ENCODE measurements at places on chromosomes 3 and 15. TPM values are rescaled to one million over a fixed set of nuclear protein-coding genes. Genes with fewer than 3 reads are reported as not detected.

Gene HIGD2B
- not detected for total RNA-seq

Gene NFKBIZ
- 20.4 TPM for total RNA-seq

Gene SERPINI1
- 7.7 TPM for total RNA-seq

Gene ITPKA
- 1.2 TPM for total RNA-seq

- DNase-seq: no peak
These were observed 26.1 kb downstream of the PPP2R3A start for GRCh38 chr3:135991621-135992020.

- DNase-seq: no peak
These were observed 301.1 kb upstream of the ARPP21 start for GRCh38 chr3:35338186-35338585.

GRCh38 chr3:61354604-61355003, 103.4 kb upstream of the FHIT start:
- DNase-seq: no peak

DNA sequence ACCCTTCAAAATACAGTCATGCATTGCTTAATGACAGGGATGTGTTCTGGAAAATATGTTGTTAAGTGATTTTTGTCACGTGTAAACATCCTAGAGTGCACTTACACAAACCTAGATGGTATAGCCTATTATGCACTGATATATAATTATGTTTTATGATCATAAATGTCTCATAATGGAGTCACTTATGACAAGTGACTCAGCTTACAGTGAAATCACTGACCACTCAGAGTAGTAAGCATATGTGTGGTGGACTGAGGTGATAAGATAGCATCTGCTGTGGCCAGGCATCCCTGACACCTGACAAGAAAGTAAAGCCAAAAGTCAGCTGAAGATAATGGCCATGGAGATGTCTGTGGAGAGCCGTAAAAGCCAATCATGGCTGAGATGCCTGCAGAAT, 5.4 kb downstream of the ACAD11 start:
- DNase-seq: no peak

- peak; percentile 84 for DNase-seq
These were observed 244.1 kb downstream of the SLCO3A1 start for GRCh38 chr15:92097474-92098178.

DNA sequence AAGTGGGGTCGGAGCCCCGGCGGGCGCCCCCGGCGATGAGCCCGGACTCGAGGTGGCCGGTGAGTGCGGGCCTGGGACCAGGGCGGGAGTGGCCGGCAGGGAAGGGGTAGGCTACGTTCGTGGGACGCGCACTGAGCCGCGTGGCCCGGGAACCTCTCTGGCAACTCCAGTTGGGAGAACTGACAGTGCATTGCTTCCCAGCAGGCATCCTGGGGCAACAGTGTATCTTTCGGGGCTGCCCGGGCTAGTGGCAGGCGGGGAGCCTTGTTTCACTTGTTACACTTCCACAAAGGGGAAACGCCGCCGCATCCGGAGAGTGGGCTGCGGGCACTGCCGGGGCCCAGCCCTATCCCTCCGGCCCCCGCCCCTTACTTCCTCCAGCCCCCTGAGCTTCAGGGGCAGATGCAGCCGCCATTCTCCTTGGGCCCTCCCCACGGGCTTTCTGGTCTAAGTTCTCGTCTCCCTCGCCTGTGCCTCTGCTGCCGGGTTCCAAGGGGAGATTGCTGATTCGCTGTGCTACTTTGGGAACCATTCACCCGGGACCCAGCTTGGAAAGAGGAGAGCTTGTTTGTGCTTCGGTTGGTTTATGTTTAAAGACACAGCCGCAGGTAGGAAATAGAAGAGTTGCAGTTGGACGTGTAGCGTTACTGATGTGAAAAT, 675 bp downstream of the BRPF1 start:
- DNase-seq: no peak

DNA sequence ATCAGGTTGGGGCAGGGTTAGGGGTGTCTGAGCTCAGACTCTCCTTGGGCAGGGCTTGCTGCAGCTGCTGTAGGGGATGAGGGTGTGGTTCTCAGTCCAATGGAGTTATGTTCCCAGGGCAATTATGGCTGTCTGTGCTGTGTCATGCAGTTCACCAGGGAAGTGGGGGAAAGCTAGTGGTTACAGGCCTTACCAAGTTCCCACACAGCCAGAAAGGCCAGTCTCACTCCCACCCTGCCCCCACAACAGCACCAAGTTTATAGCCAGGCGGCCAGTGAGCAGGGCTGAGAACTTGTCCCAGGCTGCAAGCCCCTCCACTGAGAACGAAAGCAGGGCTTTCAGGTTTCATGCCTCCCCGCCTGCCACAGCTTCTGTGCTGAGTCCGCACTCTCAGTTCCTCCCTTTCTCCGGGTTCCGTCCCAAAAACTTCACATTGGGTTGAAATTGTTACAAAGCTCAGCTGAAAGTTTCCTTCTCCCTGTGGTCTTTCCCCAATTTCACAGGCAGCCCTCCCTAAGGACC, 19.6 kb upstream of the CPOX start:
- no peak for DNase-seq
